HS-5 (cell line): ENCODE measurements at places on chromosomes 11 and 22.

DNA sequence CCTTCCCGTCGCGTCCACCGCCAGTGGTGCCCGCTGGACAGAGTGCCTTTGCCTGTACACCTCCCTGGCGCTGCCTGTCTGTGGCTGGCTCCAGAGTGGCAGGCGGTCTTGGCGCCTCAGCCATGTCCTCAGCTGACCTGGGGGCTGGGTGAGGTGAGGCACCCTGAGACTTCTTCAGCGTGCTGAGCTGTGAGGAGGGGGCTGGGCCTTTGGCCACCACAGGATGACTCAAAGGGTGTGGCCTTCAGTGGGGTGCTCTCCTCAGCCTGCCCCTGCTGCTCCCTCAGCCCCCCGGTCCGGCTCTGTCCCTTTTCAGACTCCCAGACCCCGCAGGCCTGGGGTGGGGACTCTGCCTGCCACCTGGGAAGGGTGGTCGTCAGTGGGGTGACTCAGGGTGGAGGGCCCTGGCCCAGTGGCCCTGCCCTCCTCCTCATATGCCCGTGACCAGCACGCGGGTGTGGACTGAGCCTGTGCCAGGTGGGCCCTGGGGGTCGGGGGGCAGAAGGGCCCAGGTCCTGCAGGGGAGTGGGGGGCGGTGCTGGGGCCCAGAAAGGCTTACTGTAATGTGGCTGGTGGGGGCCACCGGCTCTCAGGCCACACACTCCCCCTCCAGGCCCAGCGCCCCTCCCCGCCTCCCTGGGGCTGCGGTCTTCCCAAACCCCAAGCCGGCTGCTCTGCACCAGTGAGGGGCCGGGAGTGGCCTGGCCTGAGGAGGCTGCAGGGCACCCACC is 15.9 kb downstream of the CRELD2 start:
- no peak for DNase-seq

GRCh38 chr22:45769569-45770210 is 98.1 kb downstream of the ATXN10 start:
- no peak for DNase-seq

- no peak for DNase-seq
Measured at GRCh38 chr22:23216461-23217170, 36.3 kb downstream of the BCR start.

DNA sequence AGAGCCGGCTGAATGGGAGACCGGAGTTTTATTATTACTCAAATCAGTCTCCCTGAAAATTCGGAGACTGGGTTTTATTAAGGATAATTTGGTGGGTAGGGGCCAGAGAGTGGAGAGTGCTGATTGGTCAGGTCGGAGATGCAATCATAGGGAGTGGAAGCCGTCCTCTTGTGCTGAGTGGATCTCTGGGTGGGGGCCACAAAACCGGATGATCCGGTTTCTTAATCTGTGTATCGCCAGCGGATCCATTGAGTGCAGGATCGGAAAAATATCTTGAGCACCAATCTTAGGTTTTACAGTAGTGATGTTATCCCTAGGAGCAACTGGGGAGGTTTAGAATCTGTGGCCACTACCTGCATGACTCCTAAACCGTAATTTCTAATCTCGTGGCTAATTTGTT is 886 bp upstream of the NIPSNAP1 start:
- DNase-seq = no peak

GRCh38 chr22:50684501-50684900 is 11.9 kb downstream of the SHANK3 start:
- no peak for DNase-seq

GRCh38 chr22:24142241-24142640 is 39.0 kb upstream of the SUSD2 start:
- DNase-seq = no peak

GRCh38 chr11:96324912-96325311 is 18.1 kb downstream of the MAML2 start:
- DNase-seq = no peak
